ENCODE measurements at places on chromosomes 3 and 15. TPM values are rescaled to one million over a fixed set of nuclear protein-coding genes. Genes with fewer than 3 reads are reported as not detected.

QTRT2 gene
- total RNA-seq = 25.6 TPM

SPINK8 gene
- not detected for total RNA-seq

DZIP1L gene
- not detected for total RNA-seq

SETD2 gene
- 41.5 TPM for total RNA-seq

ZKSCAN7 gene
- total RNA-seq = 0.60 TPM

CYB561D2 gene
- 37.1 TPM for total RNA-seq

FBXL2 gene
- total RNA-seq = not detected

P2RY1 gene
- 0.05 TPM for total RNA-seq

RBP2 gene
- not detected for total RNA-seq

KCNMB3 gene
- 0.60 TPM for total RNA-seq

SPTBN5 gene
- 1.5 TPM for total RNA-seq

ACTRT3 gene
- total RNA-seq = 0.58 TPM

SEC61A1 gene
- total RNA-seq = 194 TPM

GRAMD1C gene
- 0.91 TPM for total RNA-seq

GPR62 gene
- not detected for total RNA-seq

USP50 gene
- not detected for total RNA-seq

PLSCR1 gene
- 218 TPM for total RNA-seq

KIF23 gene
- total RNA-seq = 55.7 TPM

MYZAP gene
- total RNA-seq = not detected

FGD5 gene
- total RNA-seq = not detected

CA12 gene
- 0.20 TPM for total RNA-seq

GOLGA8R gene
- total RNA-seq = 4.2 TPM

PCLAF gene
- total RNA-seq = 110 TPM

CHRNA3 gene
- not detected for total RNA-seq

NXPE3 gene
- 22.4 TPM for total RNA-seq

ZCWPW2 gene
- 0.48 TPM for total RNA-seq

TRAIP gene
- total RNA-seq = 21.0 TPM

TRH gene
- total RNA-seq = not detected

MYL3 gene
- not detected for total RNA-seq

CPN2 gene
- total RNA-seq = not detected

SPRED1 gene
- total RNA-seq = 0.10 TPM

GOLGA6L9 gene
- 1.2 TPM for total RNA-seq

DCBLD2 gene
- 0.83 TPM for total RNA-seq

CD200R1L gene
- total RNA-seq = not detected

TTC23 gene
- total RNA-seq = 2.1 TPM

DAZL gene
- not detected for total RNA-seq

ZNF502 gene
- 0.95 TPM for total RNA-seq

SQOR gene
- 142 TPM for total RNA-seq

COX17 gene
- total RNA-seq = 69.8 TPM

All from activated CD4-positive, alpha-beta memory T cell treated with anti-CD3 and anti-CD28 coated beads, Interleukin-2, amount 10 ng/mL, durations not matched to agents 7 days and 5 days (primary cell).